Psoas muscle (tissue), 8 donors: ENCODE measurements at places on chromosomes 16 and 17.
A peak's percentile ranks its signal among the peaks of the same experiment; 100 is the strongest.

DNA sequence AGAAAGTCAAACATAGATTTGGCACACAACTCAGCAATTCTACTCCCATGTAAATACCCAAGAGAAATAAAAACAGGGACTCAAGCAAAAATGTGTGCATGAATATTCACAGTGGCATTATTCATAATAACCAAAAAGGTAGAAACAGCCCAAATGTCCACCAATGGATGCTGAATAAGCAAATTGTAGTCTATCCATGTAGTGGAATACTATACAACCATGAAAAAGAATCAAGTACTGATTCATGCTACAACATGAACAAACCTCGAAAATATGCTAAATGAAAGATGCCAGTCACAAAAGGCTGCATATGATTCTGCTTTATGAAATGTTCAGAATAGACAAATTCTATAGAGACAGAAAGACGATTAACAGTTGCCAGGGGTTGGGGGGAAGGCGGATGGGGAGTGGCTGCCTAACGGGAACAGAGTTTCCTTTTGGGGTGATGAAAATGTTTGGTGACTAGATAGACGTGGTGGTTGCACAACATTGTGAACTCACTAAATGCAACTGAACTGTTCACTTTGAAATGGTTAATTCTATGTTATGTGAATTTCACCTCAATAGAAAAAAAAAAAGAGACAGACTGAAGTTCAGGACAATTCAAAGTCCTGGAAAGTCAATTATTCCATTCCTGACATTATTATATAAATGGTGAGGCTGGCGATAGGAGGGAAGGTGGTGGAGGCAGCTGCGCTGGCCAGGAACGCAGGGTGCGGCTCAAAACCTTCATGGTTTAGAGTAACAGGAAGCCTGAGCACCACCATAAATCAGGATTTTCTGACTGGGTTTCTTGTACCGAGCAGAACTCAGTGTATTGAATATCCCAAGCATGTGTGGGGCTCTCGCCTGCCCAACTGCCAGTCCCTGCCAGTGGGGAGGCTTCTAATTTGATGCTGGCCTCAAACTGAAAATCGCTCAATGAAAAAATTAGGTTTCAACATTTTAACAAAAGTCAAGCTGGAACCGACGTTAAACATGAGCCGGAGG lies 300.9 kb downstream of the C16orf95 start:
- DNase-seq: no peak

DNA sequence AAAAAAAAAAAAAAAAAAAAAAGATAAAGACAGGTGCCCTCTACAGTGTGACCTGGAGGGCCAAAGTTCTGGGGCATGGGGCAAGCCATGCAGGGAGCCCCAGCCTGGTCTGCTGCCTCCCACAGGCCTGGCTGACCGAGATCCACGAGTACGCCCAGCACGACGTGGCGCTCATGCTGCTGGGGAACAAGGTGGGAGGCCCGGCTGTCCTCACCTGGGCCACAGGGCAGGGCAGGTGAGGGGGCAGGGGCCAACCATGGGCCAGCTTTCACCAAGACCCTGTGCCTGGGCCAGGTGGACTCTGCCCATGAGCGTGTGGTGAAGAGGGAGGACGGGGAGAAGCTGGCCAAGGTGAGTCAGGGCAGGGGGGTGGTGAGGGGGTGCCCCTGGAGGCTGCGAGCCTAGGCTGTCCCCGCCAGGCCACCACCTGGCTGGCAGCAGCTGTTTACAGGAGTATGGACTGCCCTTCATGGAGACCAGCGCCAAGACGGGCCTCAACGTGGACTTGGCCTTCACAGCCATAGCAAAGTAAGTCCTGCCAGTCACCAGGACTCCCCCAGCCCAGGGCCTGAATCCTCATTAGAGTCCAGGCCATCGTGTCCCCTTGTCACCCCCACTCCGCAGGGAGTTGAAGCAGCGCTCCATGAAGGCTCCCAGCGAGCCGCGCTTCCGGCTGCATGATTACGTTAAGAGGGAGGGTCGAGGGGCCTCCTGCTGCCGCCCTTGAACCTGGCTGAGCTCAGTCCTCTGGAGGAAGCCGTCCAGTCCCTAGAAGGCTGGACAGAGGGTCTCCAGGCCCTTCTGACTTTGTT lies 2.7 kb upstream of the TRAF7 start:
- no peak for DNase-seq

DNA sequence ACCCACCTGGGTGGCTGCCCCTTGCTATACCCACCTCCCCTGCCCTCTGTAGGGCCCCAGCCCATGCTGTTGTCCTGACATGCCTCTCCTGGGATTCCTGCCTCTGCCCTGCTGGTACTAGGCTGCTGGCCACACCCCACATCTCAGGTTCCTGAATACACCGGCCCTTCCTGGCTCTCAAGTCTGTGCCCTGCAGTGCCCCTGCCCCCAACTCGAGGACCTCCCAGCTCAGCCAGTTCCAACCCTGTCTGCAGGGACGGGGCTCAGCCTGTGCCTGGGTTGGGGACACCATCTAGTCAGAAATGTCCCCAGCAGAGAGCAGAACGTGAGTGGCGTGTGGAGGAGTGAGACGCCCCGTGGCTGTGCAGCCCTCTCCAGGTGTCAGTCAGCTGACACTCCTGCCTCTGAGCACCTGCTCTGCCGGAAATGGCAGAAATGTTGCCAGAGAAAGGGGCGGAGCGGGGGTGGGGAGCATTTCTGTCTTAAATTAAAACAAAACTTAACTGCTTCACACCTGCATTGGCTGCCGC lies 28.7 kb downstream of the ACSF3 start:
- DNase-seq: peak; percentile 20

- DNase-seq: peak; percentile 73
These were observed 189.4 kb downstream of the RAB11FIP4 start for GRCh38 chr17:31580706-31581490.

- peak; percentile 75 for DNase-seq
These were observed 11.8 kb downstream of the SLC9A5 start for GRCh38 chr16:67260426-67261063.

DNA sequence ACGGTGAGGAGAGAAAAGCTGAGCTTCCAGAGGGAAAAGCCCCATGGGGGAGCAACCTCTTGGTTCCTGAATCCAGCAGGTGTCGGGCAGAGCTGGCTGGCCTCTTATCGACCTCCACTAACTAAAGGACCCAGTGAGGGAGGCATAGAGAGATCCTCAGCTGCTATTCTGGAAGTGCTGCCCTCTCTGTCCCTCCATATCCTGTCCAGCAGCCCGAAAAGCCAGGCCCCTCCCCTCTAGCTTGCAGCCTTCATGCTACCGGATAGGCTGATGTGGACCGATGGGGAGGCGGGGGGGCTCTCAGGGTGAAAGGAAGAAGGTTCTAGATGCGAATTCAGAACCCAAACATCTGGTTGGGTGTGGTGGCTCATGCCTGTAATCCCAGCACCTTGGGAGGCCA lies 24.9 kb downstream of the MXRA7 start:
- DNase-seq: no peak

- no peak for DNase-seq
These were observed 534 bp downstream of the KCTD11 start for GRCh38 chr17:7352503-7352889.

DNA sequence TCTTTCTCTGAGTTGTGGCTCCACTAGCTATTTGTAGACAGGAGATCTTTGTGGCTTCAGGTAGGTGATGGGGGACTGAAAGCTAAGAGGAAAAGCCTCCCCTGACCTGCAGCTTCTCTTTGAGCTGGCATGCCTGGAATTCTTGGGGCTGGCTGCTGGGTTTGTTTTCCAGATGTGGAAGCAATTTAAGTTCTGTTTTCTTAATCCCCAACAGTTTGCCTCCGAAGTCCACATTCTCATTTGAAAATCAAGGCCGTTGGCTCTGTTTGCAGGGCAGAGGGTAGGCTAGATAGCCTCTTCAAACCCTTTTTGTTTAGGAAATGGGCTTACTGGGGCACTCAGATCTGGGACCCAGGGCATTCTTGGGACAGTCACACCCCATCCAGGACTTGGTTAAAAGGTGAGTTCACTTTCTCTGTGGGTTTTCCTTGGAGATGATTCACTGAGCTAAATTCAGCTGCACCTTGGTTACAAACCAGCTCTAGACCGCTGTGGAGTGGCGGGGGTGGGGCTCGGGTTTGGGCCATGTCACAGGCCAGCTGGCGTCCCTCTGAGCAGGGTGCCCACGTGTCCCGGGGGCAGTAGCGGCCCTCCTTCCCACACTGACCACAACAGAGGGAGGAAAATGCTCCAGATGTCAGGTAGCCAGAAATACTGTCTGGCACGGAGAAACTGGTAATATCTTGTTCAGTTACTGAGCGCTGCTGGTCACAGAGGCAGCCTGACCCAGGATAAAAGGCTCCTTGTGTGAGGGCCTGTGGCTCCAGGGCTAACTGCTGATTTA lies 108.5 kb downstream of the RAB11FIP4 start:
- peak; percentile 91 for DNase-seq

DNA sequence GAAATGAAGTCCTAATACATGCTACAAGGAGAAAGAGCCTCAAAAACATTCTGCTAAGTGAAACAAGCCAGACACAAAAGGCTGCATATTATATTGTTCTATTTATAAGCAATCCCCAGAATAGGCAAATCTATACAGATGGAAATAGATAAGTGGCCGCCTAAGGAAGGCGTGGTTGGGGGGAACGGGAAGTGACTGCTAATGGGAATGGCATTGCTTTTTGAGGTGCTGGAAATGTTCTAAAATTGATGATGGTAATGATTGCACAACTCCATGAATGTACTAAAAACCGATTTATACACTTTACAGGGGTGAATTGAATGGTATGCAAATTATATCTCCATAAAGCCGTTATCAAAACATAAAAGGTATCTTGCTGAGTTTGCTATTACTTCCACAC lies 67.7 kb downstream of the GAS7 start:
- no peak for DNase-seq
